ENCODE measurements at places on chromosomes 13 and 19. TPM values are rescaled to one million over a fixed set of nuclear protein-coding genes. Genes with fewer than 3 reads are reported as not detected.

The HS6ST3 gene
- total RNA-seq = 0.17 TPM

- peak; percentile 19 for DNase-seq
Measured at GRCh38 chr19:3880471-3881271, at the start of gene ATCAY. Gene ATCAY, plus strand, starts transcription at chr19:3880685. Its CDS starts 5,083 bp downstream, at chr19:3885768.

The IGLON5 gene
- total RNA-seq = 0.43 TPM

GRCh38 chr13:66992183-66992582 lies 238.0 kb downstream of the PCDH9 start:
- no peak for DNase-seq

The UBE2L5 gene
- total RNA-seq = not detected

GRCh38 chr19:18610556-18611326 lies 1.9 kb upstream of the TMEM59L start:
- DNase-seq = no peak

DNA sequence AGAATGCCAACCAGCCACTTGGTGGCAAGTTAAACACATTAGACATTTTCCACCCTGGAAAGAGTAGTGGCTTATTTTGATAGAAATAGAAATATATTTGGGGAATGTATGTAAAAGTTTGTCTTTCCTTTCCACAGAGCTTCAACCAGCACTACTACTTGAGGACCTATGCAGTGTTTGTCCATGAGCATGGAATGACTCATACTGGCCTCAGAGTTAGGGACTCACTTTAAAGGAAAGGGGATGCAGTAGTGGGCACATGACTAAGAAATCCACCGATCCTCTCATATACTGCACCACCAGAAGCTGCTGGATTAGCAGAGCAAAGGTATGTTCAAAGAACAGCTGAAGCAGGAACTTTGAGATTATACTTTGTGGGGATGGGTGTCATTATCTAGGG lies 62.6 kb downstream of the LACC1 start:
- no peak for DNase-seq

The GPC5 gene
- total RNA-seq = 8.1 TPM

All from lung (tissue), 17 donors.